Stimulated activated CD8-positive, alpha-beta memory T cell treated with anti-CD3 and anti-CD28 coated beads, Interleukin-7, amount 100 ng/mL, for 4 hours (primary cell): ENCODE measurements at places on chromosomes 6 and 20.

- no peak for DNase-seq
Measured at GRCh38 chr6:317448-318144, 25.3 kb downstream of the DUSP22 start.

DNA sequence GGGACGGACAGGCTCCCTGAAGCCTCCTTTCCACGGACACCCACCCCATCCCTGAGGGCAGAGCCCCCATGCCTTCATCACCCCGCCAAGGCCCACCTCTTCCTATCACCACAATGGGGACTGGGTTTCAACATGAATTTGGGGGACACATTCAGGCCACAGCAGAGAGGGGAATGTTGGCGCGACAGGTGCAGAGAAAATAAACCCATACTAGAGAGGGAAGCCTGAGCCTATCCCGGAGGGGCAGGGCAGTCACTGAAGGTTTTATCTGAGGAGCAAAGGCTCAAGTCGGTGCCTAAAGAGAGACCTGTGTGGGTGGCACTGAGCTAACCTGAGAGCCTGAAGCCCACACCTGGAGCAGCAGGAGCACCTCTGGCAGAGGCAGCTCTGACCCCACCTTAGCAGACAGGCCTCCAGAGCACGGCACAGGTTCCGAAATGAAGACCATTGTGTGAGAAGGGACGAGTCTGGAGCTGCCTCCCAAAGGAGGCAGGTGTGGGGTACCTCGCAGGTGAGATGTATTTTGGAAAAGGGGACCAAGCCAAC, 180.6 kb upstream of the PDE10A start:
- DNase-seq, result no peak

DNA sequence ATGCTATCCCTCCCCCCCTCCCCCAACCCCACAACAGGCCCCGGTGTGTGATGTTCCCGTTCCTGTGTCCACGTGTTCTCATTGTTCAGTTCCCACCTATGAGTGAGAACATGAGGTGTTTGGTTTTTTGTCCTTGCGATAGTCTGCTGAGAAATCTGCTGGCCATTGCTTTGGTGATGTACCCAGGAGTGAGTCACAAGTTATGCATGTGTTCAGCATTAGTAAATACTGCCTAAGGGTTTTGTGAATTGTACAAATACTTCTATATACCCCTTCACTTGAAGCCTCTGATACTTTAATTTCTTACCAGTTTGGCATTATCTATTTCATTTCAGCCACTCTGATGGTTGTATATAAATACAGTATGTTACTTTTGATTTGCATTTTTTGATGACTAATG, 711.3 kb upstream of the GJE1 start:
- DNase-seq, result no peak

DNA sequence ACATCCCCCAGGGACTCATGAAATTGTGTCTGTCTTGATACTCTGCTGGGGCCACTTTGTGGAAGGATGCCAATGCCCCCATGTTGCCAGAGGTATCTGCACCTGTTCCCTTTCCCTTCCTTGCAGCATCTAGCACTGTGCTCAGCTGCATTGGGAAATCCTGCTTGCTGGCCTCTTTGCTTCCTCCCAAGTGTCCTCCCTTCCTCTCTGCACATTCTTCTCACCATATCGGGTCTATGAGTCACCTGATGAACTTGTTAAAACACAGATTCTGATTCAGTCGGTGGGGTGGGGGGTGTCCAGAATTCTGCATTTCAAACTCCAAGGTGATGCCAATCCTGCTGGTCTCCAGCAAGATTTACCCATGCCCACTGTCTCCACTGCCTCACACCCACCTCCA, 467.8 kb downstream of the PTPRT start:
- no peak for DNase-seq

- DNase-seq, result no peak
Measured at GRCh38 chr20:8621001-8621400, 447.9 kb upstream of the PLCB4 start.

- DNase-seq, result no peak
Measured at GRCh38 chr6:150875841-150876240, 10.3 kb downstream of the MTHFD1L start.

DNA sequence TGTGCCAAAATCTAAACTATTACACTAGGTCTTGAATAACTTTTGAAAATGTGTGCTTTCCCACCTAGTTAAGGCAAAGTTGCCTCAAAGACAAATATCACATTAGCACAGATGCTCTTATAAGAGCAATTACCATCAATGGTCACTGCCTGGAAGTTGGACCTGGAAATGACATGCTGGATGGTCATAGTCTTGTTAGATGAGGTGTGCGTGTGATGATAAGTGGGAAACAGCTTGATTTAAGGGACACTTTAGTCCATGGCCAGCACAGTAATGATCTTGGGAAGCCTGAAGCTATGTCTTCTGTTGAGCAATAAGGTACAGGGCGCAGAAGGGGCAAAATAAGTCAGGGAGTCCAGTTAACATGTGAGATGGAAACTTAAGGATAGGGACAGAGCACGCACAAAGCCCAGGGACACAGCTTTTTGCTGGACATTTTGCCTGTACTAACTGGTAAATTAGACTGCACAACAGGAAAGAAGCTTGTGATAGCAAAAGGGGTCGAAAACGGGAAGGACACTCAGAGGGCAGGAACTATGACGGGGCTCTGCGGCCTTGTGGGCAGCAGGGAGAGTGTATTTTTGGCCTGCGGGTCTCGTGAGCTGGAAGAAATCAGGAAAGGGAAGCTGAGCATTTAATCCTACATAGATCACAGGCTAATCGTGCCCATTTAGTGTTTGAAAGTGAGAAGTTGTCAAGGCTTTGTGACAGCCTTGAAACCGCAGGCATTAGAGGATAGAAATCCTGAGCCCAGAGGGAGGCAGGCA, 66.7 kb upstream of the BMP2 start:
- DNase-seq, result no peak
